ENCODE measurements at places on chromosomes 13 and 19. TPM values are rescaled to one million over a fixed set of nuclear protein-coding genes. Genes with fewer than 3 reads are reported as not detected.
A peak's percentile ranks its signal among the peaks of the same experiment; 100 is the strongest.

The PCDH17 gene
- total RNA-seq, result 3.7 TPM

DNA sequence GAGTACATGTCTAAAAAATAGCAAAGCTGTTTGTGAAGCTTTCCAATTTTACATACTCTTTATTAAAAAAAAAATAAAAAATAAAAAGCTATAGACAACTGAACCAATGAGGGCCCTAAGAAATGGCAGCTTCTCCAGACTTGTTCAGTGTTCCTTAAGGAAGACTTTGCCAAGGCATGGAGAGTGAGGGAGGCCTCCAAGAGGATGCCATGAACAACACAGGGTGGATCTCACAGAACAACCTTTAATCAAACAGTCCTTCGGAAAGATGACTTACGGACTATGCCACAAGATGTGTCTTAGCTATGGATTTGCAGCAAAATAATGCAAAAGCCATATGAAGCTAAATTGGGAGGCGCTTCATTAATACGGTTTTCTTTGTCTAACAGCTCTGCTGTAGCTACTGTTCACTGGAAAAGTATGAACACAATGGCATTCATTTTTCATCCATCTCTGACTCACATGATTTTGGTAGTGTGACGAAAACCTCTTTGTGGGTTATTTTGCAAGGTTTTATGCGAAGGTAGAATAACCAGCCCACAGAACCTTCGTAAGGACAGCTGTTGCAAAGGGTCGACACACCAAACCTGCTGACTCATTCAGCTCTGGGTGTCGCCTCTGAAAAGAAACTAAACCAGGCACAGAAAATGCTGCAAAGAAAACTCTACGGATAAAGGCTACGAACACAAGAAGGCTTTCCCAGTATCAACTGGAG lies 27.7 kb downstream of the EFNB2 start:
- H3K4me1 ChIP-seq, result no peaks in the 10 kb centered on the region
- H3K4me3 ChIP-seq, result no peak overlapping the region
- H3K27me3 ChIP-seq, result no peaks in the 10 kb centered on the region

- H3K4me3 ChIP-seq, result no peak overlapping the region
- DNase-seq, result peak; percentile 45
- no peak overlapping the region for H3K27ac ChIP-seq
- H3K27me3 ChIP-seq, result peaks cover 4% of the 10 kb centered on the region
- H3K4me1 ChIP-seq, result peaks cover 7% of the 10 kb centered on the region
Measured at GRCh38 chr19:45499196-45500180, 1.2 kb downstream of the PPM1N start.

DNA sequence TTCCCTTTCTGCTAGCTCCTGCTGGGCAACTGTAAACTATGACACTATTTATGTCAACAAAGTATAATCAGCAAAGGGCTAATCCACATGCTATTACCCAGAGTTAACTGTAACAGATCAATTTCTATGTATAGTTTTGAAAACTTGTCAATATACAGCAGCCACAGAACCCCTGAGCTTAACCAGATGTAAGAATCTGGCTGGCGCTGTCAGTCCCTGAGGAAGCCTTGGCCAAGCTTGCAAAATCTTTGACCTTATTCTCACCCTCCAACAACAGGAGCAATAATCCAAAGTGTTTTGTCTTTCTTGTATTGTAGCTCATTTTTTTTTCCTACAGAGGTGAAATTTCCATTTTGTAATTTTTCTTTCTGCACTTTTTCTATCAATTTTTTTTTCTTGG lies 1230.1 kb upstream of the SLC10A2 start:
- no peak for DNase-seq
- H3K27me3 ChIP-seq, result no peaks in the 10 kb centered on the region

DNA sequence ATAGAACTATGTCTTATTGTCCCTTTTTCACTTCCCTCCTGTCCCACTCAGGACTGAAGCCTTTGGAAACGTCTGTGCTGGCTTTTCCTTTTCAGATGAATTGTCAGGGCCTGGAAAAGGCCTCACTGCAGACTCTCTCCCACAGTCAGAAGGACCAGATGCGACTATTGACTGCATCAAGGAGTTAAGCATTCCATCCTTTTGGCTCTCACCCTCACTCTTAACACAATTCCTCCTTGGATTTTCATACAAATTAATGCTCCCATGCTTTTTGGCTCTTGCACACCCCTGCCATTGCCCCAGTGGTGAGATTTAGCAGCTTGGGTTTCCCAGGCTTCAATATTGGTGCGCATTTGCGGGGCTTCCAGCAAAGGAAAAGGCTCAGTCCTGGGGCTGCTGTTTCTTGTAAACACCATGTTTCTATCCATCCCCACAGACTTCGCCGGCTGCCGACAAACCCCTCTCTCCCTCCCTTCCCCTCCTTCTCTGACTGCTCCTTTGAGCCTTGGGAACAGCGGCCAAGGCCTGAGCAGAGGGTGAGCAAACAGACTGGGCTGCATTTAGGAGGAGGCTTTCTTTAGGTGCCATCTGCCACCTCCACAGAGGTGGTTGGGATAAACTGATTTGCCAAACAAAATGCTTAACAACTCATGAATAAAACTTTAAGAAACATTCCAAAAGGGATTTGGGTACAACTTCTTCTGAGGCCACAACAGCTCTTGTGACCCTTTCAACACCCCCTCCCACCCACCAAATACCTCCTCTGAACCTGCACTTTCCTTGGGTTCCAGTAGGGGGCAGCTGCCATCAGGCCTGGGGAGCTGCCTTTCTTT lies 48.6 kb upstream of the PCDH8 start:
- no peak for DNase-seq
- no peaks in the 10 kb centered on the region for H3K4me1 ChIP-seq
- H3K4me3 ChIP-seq, result no peak overlapping the region
- H3K36me3 ChIP-seq, result no peaks in the 10 kb centered on the region
- H3K27ac ChIP-seq, result no peak overlapping the region

- H3K27ac ChIP-seq, result no peak overlapping the region
- no peak for DNase-seq
- H3K4me1 ChIP-seq, result no peaks in the 10 kb centered on the region
- H3K36me3 ChIP-seq, result no peaks in the 10 kb centered on the region
- H3K27me3 ChIP-seq, result no peaks in the 10 kb centered on the region
Measured at GRCh38 chr13:48353590-48353989, 50.0 kb downstream of the RB1 start.

DNA sequence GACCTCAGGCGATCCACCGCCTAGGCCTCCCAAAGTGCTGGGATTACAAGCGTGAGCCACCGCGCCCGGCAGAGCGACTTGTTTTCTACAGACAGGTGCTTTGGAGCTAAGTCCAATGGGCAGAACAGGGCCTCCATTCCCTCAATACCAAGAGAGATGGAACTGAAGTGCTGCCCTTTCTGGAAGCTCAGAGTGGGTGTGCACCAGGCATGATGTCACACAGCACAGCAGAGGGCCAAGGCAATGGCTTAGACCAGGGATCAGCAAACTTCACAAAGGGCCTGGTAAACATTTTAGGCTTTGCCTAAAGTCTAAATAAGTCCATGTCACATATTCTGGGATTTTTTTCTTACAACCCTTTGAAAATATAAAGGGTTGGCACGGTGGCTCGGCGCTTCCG lies 21.3 kb downstream of the TLE6 start:
- H3K4me3 ChIP-seq, result no peak overlapping the region
- H3K27ac ChIP-seq, result no peak overlapping the region
- DNase-seq, result no peak

- no peak overlapping the region for H3K4me3 ChIP-seq
- H3K27me3 ChIP-seq, result no peaks in the 10 kb centered on the region
- H3K4me1 ChIP-seq, result peaks cover 34% of the 10 kb centered on the region
- no peak overlapping the region for H3K27ac ChIP-seq
- H3K36me3 ChIP-seq, result no peaks in the 10 kb centered on the region
- DNase-seq, result no peak
Measured at GRCh38 chr19:5125797-5126497, 157.0 kb downstream of the KDM4B start.

GRCh38 chr13:43848001-43848649 lies 31.4 kb downstream of the CCDC122 start:
- H3K4me3 ChIP-seq, result no peak overlapping the region
- H3K36me3 ChIP-seq, result no peaks in the 10 kb centered on the region
- no peaks in the 10 kb centered on the region for H3K27me3 ChIP-seq
- no peak for DNase-seq
- H3K27ac ChIP-seq, result no peak overlapping the region

Measured in pancreas (tissue), 10 donors.